Stimulated activated CD4-positive, alpha-beta T cell treated with anti-CD3 and anti-CD28 coated beads, Interleukin-15, amount 100 ng/mL, for 1 hour (primary cell): ENCODE measurements at places on chromosomes 1 and 21.

DNA sequence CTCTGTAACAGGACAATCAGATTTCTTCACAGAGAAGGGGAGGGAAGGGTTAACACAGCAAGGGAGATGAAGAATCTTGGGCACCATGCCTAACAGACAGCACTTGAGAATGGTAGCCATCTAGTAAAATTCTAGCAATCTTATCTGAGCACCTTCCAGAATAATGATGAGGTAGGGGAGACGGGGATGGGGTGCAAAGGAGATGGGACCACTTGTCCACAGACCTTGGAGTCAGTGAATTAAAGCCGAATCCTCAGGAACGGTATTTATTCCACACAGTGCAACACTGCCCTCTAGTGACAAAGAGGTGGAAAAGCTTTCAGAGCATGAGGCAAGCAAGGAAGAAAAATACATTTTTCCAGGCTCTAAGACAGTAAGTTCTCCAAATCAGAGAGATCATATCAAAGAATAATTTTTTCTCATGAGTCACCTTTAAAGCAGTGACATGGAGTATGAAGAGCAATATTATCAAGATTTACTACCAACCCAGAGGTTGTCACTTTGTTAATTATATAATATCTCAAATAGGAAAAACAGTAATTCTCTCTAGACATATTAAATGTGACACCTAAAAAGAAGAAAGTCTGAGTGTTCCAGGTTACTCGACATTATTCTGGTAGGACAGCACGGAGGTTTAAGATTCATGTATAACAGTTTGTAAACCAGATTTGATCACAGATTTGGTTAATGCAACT lies 43.3 kb upstream of the LPAR3 start:
- no peak for DNase-seq

DNA sequence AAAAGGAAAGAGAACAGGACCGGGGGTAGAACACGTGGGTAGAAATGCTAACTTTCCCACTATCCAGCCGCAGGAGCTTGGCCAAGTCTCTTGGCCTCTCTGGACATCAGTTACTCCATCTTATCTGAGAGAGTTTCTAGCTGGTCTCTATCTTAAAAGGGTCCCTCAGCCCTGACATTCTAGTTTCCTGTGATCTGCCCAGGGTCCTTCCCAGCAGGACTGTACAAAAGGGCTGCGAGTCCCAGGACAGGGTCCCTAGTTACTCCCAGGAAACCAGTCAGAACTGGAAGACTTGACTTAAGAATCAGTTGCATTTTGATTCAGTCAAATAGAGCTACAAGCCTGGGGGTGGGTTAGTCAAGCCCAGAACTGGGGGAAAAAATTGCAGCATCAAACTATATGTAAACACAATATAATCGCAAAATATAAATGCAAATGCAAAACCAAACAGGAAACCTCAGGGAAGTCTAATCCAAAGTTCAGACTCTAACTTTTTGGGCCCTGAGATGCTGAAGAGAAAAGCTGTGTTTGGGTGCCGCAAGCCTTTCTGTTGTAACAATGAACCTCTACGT lies 2.9 kb downstream of the ASAP3 start:
- DNase-seq = no peak

DNA sequence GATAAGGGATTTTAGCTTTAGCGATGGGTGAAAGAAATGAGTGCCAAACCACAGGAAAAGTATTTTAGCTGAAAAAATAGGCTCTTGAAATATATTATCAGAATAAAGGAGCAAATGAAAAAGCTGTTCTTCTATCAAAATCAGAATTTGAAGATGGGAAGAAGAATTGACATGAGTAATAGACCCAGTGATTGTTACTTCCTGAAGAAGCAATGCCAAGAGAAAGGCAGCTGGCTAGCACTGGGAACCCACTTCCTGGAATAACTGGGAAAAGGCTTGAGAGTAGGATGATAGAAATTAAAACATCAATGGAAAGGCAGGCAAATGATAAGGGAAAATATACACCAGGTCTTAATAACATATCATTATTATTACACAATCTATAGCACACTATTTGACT lies 29.9 kb upstream of the LYPLAL1 start:
- DNase-seq = no peak

GRCh38 chr1:234206651-234207284 lies 166.5 kb upstream of the COA6 start:
- DNase-seq = no peak

DNA sequence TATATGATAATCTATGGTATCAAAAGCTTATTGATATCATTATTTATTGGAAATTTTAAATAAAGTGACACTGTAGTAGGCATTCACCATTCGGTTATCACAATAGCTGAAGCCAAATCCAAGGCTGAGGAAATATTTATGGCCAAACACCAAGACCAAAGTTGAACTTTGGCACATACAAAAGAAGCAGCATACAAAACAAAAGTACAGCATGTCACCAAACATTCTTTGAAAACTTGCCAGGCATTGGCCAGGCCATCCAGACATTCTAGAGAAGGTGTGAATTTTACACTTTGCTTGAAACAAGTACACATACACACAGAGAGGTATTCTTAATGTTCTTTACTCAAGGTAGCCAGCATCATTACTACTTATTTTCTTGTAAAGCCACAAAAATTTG lies 544.4 kb upstream of the CXADR start:
- no peak for DNase-seq

- DNase-seq = no peak
These were observed 168.9 kb upstream of the C21orf91 start for GRCh38 chr21:17988102-17988437.

GRCh38 chr21:44019568-44019958 lies 7.5 kb downstream of the TRAPPC10 start:
- DNase-seq = no peak

DNA sequence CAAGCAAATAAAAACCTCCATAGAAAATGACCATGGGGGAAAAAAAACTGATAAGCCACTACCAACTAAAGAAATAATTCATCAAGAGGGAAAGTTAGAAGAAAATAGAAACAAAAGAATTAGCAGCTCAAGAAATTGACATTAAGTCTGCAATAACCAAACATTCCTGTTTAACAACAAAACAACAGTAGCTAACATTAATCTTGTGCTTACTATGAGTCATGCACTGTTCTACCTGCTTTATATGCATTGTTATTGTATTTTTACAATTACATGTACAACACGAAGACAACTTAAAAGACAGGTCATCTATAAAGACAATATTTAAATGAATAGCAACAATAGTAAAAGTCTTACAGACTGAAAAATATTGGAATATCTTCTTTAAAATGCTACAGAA lies 34.4 kb upstream of the LRRC7 start:
- DNase-seq = no peak

- no peak for DNase-seq
These were observed 32.6 kb upstream of the RGS2 start for GRCh38 chr1:192776206-192776605.

DNA sequence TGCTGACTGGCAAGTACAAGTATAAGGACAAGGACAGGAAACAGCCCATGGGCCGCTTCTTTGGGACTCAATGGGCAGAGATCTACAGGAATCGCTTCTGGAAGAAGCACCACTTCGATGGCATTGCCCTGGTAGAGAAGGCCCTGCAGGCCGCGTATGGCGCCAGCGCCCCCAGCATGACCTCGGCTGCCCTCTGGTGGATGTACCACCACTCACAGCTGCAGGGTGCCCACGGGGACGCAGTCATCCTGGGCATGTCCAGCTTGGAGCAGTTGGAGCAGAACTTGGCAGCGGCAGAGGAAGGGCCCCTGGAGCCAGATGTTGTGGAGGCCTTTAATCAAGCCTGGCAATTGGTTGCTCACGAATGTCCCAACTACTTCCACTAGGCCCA lies 32.0 kb downstream of the SLC16A1 start:
- DNase-seq = no peak

GRCh38 chr1:43171312-43171875 lies 696 bp downstream of the EBNA1BP2 start:
- DNase-seq = no peak

- no peak for DNase-seq
These were observed 35.2 kb upstream of the MAB21L3 start for GRCh38 chr1:116075990-116076389.

DNA sequence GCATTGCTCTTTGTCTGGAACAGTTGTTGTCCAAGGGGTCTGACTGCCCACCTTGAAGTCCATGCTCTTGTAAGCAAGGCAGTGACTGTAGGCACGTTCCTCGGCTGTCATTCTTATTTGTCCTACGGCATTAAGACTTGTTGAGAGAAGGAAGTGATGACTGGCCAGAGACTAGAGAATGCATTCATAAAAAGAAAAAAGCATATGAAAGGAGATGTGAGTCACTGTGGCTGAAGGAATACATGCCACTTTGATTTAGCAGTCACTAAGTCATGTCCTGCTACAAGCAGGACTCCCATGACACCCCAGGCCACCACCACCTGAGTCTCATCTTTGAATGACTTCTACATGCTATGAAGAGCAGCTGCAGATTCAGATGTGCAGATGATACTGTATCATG lies 50.5 kb downstream of the CNN3 start:
- DNase-seq = no peak

DNA sequence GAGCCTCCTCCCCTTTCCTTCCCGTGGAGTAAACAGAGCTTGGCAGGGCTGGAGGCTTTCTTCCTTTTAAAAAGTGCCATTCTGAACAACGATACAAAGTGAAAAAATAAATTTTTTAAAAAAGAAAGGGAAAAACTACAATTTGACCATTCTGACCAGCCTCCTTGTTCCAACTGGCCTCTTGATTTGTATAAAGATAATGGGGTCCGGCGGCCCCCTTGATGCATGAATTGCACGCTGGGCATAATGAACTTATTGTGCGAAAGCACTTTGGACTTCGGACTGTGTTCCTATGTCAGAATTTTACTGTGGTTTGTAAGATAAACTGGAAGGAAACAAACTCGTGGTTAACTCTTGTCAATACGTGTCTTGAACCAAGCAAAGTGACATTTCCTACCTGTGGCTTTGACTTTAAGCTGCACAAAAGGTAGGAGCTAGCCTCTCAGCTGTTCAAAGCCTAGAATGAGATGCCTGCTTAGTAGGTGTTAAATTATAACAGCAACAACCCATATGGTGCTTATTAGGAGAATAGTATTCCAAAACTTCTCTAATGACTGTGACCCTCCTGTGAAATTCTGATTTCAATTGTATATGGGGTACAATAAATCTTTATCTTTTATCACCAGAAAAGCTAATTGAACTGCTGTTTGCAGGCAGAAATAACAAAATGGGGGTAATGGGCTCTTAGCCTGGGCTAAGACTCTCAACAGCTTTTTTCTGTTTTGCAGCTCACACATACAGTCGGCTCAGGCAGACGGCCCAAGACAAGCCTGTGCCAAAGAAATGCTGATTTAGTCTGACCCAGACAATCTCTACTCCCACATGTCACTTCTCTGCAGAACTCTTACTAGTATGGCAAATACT lies 9.3 kb downstream of the IRF2BP2 start:
- DNase-seq = no peak

DNA sequence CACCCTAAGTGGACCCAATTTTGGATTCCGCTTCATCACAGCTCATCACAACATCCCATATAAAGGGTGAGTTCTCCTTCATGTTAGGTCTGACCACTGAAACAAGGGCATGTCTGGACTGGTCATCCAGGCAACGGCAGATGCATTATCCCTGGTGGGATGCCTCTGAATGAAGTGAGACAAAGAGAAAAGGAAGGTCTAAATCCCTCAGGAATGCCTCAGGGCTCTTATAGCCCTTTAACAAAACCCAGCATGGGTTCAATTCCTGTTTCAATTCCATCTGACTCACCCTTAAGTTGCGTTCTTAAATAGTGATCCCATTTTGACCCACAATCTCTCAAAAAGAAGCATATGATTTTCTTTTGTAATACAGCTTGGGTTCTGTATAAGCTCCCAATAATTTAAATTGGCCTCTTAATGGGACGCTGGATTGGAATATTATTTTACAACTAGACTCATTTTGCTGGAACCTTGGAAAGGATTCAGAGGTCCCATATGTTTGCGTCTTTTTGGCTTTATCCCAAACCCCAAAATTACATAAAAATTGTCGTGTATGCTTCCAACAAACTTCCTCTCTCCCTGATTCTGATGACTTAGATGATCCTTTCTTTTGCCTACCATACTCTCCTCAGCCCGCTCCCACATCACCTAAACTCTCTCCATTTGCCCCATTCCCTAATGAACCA lies 287.4 kb upstream of the ZP4 start:
- DNase-seq = no peak

DNA sequence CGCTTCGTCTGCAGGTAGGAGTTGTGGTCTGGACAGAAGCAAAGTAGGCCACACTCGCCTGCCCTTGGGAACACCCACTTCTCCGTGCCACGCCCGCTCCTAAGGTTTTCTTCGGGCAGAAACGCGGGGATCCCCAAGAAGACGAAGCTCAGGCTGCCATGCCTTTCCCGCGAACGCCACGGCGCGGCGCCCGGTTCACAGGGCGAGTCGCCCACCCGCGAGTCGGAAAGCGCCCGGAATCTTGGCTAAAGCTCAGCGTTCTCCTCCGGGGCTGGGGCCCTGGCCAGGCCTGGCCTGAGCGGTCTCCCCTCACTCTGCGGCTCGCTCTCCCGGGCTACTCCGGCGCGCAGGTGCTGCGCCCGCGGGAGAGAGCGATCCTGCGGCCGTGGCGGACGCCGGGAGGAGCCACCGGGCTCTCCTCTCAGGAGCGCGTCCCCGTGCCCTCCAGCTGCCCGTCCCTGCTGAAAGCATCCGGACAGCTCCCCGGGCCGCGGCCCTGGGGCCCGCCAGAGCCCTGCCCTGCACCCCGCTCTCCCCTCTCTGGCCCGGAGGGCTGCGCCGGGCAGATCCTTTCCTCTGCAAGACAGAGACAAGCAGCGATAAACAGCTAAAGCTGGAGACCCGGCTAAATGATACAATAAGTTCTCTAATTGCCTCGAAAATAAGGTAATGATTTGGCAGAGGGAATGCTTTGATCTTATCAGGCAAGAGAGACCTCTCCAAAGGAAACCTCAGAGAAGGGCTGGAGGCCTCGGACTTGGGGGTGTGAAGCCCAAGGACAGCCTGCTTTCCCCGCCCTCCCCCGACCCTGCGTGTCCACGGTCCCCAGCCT lies 6.7 kb upstream of the WNT2B start:
- DNase-seq = peak; percentile 18

- DNase-seq = no peak
These were observed 7.7 kb upstream of the S100A2 start for GRCh38 chr1:153573351-153573750.

DNA sequence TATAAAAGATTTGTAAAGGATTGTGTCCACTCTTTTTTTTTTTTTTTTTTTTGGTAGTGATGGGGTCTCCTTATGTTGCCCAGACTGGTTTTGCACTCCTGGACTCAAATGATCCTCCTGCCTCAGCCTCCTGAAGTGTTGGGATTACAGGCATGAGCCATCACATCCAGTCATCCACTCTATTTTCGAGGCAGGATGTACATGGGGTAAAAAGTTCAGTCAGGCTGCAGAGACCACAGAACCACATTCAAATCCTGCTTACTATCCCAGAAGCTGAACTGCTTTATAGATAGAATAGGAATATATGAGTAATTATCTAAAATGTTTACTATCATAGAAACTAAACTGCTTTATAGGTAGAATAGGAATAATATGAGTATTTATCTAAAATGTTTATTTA lies 26.0 kb upstream of the KCNK2 start:
- no peak for DNase-seq
